ENCODE measurements at places on chromosomes 3 and 15. TPM values are rescaled to one million over a fixed set of nuclear protein-coding genes. Genes with fewer than 3 reads are reported as not detected.

DNA sequence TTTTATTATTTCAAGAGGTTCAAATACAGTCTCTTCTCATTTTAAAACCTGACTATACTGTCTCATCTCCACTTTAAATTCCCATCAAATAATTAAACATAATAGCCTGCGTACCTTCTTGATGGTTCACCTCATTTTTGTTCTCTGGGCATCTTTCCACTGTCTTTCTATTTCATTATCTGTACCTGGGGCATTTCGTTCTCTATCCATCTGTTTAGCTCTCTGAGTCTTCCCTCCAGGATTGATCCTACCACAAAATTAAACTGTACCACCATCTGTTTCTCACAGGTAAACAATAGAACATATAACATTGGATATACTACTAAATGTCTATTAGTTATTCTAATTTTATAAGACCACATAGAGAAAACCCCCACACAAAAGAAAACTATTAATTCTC is 1331.4 kb downstream of the NSUN3 start:
- DNase-seq, result no peak

DNA sequence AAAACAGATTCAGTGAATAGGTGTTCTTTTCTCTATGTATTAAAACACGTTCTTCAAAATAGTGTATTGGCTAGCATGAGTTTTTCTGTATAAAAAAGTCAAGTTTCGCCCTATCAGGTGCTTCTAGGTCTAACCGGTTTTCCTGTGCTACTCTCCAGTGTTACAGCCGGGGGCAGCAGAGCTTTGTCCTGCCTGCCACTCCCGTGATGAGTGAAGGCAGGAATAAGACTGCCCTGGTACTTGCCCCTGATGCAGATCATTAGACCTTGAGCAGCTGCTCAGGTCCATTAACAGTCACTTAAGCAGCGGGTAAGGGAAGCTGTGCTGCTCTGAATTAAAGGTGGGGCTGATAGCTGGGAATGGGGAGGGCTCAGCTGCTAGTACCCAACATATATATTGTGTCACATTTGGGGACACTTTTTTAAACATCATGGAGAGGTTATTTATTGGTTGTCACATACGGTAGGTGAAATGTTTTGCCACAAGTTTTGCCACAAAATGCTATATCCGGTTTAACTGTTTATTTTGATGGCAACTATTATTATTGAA is 1.3 kb upstream of the UNC13C start:
- no peak for DNase-seq

DNA sequence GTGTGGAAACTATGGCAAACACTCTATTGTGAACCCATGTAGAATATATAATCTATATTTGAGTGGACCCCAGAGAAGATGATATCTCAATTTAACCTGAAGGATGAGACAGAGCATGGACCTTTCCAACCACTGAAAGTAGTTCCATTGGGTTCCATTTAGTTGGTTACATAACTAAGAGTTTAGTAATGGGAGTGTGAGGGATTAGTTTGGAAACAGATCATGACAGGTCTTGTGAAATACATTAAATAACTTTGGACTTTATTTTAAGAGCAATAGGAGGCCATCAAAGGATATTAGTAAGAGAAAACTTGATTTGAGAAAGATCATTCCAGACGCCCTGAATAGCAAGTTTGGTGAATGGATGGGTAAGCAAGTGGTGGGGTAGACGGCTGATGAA is 487.2 kb upstream of the ROBO2 start:
- DNase-seq, result no peak

GRCh38 chr3:138197058-138197457 is 10.0 kb downstream of the ARMC8 start:
- peak; percentile 36 for DNase-seq

FGF7 gene
- 369 TPM for total RNA-seq

Measured in fibroblast of villous mesenchyme (primary cell).